ENCODE measurements at places on chromosomes 3 and 15. TPM values are rescaled to one million over a fixed set of nuclear protein-coding genes. Genes with fewer than 3 reads are reported as not detected.

DNA sequence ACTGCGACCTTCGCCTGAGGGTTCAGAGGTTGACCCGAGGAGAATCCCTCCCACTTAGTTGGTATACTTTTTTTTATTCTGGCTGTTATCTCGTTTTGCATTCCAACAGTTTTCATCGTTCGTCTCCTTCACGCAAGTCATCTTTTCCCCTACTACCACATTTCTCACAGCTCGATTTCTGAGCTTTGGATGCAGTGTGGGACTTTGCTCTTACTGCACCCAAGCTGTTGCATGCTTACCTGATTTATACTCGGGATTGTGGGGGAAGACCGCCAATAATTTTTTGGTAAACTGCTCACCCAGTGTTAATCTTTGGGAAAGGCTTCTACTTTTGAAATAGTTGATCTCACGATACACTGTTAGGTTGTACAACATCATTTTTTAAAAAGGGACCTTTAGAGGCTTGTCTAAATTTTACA lies 702 bp downstream of the TBC1D23 start:
- DNase-seq, result no peak

DNA sequence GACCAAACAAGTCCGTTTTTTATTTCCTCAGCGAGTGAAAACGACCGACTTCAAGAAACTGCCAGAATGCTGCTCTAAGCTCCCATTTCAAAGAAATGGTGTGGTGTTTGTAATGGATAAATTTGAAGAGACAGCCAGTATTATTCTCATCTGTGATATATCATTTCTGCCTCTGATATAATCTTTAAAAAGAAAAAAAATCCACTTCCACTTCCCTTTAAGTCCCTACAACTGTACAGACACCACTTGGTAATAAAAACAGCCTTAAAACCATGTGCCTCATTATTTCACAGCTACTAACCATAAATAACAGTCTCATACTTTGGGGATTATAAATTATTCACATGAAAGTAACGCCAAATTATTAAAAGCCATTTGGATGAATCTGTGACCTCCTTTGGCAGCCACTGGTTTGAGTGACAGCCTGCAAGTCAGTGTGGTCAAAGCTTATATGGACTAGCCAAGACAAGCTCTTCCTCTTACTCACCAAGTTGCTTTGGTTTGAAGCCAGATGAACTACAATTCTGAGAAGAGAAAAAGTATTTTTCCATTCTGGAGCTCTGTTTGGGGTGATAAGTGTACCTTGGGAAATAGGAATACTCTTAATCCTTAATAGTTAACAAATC lies 168.0 kb downstream of the SHOX2 start:
- DNase-seq, result no peak

MYLK gene
- 168 TPM for total RNA-seq

DNA sequence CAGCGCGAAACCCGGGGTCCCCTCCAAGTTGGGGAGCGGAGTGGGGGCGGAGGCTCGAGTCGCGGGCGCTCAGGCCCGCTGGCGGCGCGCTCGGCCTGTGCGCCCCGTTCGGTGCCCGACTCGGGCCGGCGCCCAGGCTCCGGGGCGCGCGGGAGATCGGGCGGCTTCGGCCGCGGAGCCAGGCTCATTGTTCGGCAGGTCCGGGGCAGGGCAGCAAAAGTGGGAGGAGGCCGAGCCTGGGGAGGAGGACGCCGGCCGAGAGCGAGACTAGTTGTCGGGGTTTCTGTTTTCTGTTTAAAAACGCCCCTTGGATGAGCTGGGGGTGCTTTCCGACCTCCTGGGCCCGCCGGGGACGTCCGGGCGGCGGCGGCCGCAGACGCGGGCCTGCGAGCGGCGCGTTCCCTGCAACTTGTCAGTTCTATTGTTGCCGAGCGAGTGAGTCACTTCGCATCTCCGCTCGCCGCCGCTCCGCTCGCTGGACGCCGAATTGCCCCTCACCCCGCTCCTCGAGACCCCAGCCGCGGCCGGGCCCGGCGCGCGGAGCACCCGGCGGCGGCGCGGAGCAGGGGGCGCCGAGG lies 676 bp downstream of the TCF12 start:
- peak; percentile 63 for DNase-seq

LRRC2 gene
- 9.3 TPM for total RNA-seq

SLC12A1 gene
- not detected for total RNA-seq

DNA sequence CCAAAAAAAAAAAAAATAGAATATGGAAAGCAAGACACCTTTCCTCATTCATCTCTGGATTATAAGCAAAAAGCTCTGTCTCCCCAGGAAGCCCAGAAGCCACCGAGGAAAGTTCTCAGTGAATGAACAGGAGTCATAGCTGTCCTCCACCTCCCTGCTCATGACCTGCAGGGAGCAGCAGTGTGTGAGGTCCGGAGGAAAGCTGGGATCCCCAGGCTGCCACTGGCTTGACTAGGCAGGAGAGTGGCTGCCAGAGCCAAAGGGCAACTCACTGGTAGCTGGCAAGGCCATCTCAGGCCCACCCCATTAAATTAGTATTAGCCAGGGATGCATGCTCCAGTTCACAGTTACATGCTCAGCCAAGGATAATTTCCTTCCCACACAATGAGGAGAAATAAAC lies 191.6 kb upstream of the STT3B start:
- DNase-seq, result peak; percentile 18

DNA sequence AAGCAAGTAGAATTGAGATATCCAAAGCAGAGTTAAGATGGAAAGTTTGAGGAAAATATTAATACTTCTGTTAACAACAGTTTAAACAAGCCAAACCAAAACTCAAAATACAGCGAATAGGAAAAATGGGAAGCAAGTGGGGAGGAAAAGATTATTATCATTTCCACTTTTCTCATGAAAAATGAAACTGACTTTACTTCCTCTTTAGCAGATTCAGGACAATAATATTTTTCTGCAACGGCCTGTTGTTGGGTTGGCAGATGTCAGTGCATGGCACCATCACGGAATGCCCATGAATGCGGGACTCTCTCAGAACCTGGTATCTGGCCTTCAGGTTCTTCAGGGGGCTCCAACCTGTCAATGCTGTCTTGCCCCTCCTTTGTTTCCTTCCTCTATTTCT lies 11.1 kb downstream of the ANKUB1 start:
- DNase-seq, result no peak
